GM03348 (cell line): ENCODE measurements at places on chromosomes 3 and 15.

GRCh38 chr15:94677202-94677790 is 445.9 kb downstream of the MCTP2 start:
- DNase-seq, result no peak

GRCh38 chr3:115513416-115513800 is 109.9 kb upstream of the GAP43 start:
- no peak for DNase-seq

DNA sequence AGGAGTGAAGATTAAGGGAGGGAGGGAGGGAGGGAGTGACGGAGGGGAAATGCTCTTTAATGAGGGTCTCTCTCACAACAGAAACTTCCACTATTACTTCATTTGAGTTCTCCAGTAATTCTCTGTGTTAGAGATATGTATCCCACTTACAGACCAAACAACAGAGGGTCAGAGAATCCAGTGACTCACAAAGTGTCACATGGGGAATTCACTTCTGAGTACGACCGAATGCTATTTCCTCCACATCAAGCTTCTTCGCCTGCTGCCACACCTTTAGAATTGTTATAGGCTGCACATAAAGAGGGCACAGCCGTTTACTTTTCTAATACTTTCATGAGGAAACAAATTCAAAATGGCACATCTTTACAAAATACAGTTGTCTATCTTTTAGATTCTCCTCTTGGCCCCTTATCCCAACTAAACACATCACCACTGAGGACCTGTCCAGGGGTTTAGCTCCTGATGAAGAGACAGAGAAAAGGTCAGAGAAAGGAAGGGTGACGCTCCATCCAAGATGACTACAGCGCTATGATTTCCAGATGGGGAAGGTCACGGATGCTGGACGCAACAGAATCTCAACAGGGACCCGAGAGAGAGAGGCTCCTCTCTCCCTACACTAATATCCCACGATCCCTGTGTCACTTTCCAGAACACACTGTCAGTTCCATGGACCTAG is 119.0 kb downstream of the XXYLT1 start:
- DNase-seq, result peak; percentile 76

GRCh38 chr3:36258421-36258820 is 121.9 kb upstream of the STAC start:
- DNase-seq, result peak; percentile 29

GRCh38 chr3:84893211-84893610 is 65.6 kb upstream of the CADM2 start:
- DNase-seq, result no peak

DNA sequence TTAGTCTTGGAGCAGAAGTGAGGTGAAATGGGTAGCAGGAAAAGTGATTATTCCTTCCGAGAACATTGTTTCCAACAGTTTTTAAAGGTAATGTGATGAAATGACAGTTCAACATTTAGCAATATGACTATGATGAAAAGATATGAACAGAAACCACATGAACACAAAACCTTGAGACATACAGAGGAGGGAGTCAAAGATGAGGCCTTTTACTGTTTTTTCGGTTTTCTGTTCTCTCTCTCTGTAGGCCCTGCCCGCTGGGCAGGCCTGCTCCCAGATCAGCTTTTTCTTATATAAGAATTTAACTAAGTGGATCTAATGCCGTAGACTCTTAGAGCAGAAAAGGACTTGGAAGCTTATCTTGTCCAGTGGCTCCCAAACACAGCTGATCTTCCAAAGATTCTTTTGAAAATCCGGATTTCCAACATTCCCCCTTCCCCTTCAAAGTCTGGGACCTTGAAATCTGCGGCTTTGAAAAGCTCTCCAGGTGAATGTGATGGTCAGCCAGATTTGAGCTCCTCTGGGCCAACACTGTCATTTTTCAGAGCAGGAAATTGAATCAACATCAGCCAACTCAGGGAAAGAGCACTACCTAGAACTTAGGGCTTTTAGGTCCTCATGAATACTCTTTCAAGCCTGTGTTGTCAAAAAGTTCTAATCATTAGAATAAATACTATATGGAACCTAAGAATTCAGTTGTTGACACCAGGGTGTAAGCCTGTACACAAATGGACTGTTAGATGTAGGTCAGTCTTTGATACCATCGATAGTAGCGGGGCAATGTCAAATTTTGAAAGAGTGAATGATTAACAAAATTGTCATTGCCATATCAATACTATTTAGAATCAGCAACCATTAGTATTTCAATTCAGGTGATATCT is 372.7 kb downstream of the SHQ1 start:
- DNase-seq, result no peak

DNA sequence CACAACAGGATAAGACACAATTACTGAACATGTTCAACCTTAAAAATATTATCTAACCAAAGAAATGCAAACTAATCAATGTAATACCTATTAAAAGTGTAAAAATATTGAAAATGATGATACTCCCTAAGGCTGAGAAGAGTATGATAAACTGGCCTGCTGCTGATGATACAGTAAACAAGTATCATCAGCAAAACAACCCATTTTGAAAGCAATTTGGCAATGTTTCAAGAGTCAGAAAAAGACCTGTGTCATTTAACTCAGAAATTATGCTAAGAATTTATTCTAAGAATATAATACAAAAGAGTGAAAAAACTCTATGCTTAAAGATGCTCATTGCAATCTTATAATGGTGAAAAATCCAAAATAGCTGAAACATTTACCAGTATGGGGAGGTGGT is 22.1 kb downstream of the CCDC191 start:
- no peak for DNase-seq

- DNase-seq, result no peak
Observed at GRCh38 chr3:179729086-179729485, 76.2 kb downstream of the USP13 start.

DNA sequence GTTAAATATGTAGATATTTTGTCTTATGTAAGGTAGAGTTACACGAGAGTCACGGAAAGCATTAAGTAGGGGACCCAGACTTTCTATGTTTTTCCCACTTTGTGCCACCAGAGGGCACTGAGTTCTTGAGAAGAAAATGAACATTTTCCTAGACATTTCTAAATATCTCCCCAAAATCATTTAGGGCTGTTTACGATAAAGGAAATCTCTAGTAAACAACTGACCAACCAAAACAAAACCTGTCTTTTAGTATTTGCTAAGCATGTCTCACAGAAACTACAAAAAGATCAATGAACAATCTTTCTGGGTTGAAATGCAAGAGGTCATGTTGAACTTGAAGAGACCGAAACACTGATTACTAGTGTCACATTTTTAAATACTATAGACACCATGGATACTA is 16.1 kb downstream of the POU1F1 start:
- peak; percentile 45 for DNase-seq

DNA sequence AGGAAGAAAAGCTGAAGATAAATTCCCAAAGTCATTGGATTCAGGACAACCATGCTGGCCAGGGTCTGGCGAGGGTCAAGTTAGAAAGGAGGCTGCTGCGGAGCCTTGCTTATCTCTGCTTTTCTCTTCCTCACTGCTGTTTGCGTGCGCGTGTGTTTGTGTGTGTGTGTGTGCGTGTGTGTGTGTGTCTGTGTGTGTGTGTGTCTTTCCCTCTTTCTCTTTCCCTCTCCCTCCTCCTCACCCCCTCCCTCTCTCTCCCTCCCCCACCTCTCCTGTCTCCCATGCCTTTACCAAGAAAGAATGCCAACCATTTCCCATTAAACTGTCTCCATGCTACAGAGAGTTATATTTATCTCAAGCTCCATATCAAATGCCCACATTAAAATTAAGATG is at the start of gene COLQ:
Gene COLQ, minus strand, starts transcription at position 134 of the 393 bp plus-strand sequence. Its CDS starts 81 bp downstream, at position 53.
- DNase-seq, result no peak

- no peak for DNase-seq
Observed at GRCh38 chr3:13463618-13464400, 16.3 kb upstream of the HDAC11 start.

GRCh38 chr3:152385761-152386160 is 117.0 kb downstream of the MBNL1 start:
- DNase-seq, result peak; percentile 47

DNA sequence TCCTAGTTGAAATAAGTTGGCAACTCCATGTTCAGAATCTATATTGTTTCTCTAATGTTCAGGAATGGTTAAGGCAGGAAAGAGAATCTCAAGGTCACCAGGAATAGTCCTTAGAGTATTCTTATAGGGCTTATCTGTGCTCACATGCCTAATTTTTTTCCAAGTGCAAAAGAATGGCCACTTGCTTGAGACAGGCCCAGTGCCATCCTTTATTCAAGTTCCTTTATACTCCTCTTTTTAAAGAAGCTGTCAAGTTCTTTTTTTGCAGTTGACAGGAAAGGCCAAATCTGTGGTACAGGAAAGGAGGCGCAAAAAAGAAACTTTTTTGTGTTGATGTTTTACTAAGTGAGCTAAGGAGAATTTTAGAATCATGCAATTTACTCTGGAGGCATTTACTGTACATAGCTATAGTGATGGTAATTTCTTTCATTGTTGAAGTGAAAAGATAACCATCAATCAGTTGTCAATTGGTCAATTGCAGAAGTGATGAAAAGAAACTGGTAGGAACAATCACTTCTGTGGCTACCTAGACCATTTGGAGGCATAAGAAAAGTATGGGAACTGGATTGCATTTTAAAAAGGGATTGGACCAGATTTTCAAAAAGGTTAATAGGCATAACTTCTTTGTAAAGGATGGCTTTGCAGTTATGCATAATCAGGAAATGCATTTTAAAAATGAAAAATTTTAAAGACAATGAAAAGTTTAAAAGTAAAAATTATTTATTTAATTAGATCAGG is 102.5 kb upstream of the SOX2 start:
- DNase-seq, result no peak

GRCh38 chr3:198081421-198081844 is 121.4 kb downstream of the LMLN start:
- DNase-seq, result no peak

- DNase-seq, result no peak
Observed at GRCh38 chr3:122100591-122101463, 45.7 kb downstream of the CD86 start.

DNA sequence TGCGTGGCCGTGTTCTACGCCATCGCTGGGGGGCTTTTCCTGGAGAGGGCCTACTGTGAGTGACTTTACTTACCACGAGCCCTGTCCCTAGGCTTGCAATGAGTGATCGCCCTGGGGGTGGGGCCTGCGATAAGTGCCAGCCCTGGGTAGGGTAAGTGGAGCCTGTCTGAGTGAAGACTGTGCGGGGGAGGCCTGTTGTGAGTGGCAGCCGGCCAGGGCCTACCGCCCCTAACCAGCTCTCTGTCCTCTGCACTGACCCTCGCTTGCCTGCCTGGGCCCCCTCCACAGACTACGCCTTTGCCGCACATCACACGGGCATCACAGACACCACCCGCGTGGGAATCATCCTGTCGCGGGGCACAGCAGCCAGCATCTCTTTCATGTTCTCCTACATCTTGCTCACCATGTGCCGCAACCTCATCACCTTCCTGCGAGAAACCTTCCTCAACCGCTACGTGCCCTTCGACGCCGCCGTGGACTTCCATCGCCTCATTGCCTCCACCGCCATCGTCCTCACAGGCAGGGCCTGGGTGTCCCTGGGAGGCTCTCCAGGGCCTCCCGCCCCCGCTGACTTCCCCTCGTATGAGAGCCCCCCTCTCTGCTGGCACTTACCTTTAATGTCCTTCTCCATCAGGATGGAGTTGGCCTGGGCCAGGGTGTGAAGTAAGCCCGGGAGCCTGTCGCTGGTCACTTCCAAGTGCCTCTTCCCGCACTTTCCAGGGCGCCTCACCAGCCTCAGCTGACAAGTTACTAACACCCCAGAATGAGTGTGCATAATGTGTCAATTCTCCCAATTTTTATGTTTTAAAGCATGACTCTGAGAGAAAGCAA is 22.4 kb downstream of the DUOX1 start:
- DNase-seq, result no peak

DNA sequence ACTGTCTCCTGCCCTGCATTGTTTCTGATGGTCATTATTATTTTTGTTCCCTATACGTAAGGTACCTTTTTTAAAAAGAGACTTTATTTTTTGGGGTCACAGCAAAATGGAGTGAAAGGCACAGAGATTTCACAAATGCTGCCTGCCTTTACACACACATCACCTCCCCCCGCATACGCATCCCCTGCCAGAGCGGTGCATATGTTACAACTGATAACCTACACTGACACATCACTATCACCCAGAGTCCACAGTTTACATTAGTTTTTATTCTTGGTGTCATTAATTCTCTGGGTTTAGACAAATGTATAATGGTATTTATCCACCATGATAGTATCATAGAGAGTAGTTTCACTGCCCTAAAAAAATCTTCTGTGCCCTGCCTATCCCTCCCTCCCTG is 43.6 kb upstream of the KLF13 start:
- no peak for DNase-seq

DNA sequence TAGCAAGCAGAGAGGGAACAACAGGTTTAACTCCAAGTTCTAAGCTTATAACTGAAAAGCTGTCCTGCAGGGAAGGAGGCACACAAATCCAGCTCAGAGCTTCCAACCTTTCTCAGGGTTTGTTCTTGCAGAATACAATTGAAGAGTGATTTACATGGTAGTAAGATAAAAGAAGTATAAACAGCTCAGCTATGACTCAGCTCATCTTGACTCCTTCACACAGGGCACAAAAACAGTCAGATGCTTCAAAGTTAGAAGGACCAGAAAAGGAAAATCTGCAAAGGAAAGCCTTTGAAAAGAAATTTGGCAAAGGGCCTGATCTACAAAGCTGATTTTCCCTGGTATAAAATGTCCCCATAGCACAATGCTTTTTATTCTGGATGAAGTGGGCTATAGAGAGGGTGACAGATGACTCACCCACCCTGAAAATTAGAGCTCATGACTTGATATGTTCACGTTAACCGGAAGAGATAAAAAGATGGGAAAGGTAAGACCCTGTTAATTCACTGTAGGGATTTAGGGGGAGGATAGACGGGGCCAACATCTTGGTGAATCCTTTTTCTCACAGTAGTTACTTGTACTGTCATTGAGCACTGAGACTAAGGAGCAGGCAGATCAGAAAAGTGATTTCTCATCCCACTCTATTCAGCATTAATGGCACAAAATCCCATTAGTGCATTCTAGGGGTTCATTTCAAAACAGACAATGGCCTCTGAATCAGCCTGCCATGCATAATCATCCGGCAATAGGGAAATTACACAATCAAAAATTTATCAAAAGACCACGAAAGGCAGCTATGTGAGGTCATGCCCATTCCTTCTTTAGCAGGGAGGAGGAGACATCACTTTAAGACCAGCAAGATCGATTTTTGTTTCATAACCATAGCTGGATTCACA is 143.5 kb downstream of the GAP43 start:
- peak; percentile 27 for DNase-seq

GRCh38 chr3:195054311-195054710 is 216.6 kb downstream of the XXYLT1 start:
- DNase-seq, result no peak

- no peak for DNase-seq
Observed at GRCh38 chr3:62361261-62361660, 12.1 kb downstream of the FEZF2 start.

- DNase-seq, result no peak
Observed at GRCh38 chr15:42903388-42904324, 16.9 kb downstream of the TTBK2 start.

DNA sequence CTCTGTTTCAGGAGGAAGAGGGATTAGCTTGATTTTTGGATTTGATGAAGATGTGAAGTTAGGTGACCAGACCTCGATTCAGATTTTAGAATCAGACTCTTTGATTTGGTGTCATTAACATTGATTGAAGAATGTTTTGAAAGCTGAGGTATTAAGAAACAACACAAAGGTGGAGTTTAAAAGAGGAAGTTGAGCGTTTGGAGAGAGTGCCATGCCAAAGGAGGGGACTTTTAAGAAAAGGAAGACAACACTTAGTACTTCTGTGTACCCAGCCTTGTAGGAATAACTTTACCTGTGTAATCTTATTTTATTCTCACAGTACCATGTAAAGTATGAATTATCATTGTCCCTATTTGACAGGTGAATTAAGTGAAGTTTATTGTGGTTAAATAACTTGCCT is 34.4 kb downstream of the PPARG start:
- no peak for DNase-seq
